Head of caudate nucleus (tissue), 42 donors: ENCODE measurements at places on chromosomes 3 and 15.

DNA sequence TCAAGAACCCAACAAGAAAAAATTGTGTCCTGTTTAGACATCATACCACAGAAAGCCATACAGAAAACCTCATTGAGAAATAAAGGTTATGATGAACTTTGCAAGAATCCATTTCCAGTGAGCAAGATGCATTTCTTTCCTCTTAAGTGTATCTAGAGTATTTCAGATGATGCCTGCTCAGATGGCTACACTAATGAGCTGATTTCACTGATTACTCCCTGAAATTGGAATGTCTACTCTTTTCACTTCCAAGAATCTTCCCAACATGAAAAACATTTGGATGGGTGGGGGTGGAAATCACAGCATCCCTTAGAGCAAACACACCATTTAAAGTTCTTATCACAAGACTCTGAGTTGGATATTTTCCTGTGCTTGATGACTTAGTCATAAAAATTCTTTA lies 41.4 kb upstream of the IL12A start:
- no peak for DNase-seq

DNA sequence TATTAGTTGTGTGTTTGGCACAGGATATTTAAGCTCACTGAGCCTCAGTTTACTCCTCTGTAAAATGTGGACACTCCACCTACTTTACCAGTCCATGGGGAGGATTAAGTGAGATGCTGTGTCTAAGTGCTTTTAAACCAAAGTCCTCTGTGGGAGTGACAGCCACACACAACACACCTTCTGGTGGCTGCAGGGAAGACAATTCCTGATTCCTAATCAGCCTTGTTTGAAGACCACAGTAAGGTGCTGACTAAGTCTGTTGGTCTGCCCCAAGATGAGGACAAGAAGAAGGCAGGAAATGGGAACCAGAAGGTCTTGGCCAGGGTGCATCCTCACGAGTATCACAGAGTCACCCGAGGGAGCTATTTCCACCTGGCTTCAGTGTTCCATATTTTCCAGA lies 52.3 kb downstream of the EPHB1 start:
- no peak for DNase-seq

DNA sequence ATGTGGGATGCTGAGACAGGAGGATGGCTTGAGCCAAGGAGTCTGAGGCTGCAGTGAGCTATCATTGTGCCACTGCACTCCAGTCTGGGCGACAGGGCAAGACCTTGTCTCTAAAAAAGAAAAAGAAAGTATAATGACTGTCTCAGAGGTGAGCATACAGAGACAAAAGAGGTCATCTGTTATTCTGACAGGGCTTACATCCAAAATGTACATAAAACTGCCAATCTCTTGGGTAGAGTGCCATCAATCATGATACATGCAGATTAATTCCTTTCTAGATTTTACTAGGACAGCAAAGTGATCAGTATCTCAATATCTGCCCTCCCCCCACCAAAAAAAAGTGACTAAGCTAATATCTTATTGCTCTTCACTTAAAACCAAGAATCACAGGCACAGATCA lies 41.0 kb downstream of the RFX7 start:
- no peak for DNase-seq

DNA sequence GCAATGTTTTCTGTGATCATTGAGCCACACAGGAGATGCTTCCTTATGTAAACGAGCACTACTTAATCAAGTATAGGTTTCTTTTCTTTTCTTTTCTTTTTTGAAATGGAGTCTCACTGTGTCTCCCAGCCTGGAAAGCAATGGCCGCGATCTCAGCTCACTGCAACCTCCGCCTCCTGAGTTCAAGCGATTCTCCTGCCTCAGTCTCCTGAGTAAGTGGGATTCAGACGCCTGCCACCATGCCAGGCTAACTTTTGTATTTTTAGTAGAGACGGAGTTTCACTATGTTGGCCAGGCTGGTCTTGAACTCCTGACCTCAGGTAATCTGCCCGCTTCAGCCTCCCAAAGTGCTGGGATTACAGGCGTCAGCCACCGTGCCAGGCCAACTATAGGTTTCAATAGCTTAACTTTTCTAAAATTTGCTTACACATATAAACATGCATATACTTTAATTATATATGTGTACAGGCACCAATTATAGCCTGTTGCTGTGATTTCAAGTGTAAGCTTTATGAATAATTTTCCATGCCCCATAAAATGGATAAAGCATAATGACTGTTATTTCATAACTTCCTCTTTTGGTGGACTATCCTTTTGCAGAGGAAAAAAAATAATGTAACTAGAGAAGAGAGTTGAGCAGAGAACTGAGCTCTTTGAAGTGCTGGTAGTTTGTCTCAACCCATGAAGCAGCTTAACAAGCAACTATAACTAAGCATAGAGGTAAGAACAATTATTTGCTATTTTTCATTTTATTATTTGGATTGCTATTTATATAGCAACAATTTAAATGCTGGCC lies 24.8 kb upstream of the MBNL1 start:
- no peak for DNase-seq

- DNase-seq, result no peak
Measured at GRCh38 chr3:155391551-155391958, 98.1 kb upstream of the STRIT1 start.

- DNase-seq, result peak; percentile 93
Measured at GRCh38 chr3:141231101-141231951, at the start of gene PXYLP1. PXYLP1 (plus strand) TSS chr3:141231825; CDS start chr3:141260176, 28,351 bp downstream.

GRCh38 chr15:67479781-67480505 lies 41.0 kb upstream of the C15orf61 start:
- DNase-seq, result no peak

DNA sequence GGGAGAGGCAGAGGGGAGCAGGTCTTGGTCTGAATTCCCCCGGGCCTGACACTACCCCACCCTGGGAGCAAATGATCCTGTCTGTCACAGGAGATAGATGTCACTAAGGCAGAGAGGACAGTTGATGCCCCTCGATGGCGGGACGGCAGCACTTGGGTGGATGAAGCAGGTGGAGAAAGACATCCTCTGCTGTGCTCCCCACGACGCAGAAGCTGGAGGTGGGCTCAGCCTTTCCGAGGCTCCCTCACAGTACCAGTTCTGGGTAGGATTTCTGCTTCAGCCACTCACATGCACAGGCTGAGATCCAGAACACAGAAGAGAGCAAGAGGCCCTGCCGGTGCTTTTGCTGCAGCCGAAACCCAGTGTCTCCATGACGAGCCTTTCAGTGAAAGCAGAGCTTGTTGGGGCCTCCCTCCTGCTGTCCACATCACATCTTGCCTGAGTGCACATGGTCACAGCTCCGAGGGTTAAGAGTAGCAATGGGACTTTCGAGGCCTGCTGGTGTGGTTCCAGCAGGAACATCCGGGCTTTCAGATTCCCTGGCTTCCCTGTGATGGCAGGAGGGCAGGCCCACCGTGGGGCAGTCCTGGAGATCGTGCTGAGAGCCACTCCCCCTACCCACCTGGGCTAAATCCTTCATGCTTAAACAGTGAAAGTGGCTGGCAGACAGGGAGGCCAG lies 107.3 kb upstream of the PRR20G start:
- DNase-seq, result no peak

GRCh38 chr3:28645149-28645548 lies 296.5 kb upstream of the AZI2 start:
- DNase-seq, result no peak

GRCh38 chr3:60189304-60189703 lies 1061.9 kb downstream of the FHIT start:
- DNase-seq, result no peak

GRCh38 chr3:136728918-136729317 lies 23.3 kb downstream of the STAG1 start:
- no peak for DNase-seq

DNA sequence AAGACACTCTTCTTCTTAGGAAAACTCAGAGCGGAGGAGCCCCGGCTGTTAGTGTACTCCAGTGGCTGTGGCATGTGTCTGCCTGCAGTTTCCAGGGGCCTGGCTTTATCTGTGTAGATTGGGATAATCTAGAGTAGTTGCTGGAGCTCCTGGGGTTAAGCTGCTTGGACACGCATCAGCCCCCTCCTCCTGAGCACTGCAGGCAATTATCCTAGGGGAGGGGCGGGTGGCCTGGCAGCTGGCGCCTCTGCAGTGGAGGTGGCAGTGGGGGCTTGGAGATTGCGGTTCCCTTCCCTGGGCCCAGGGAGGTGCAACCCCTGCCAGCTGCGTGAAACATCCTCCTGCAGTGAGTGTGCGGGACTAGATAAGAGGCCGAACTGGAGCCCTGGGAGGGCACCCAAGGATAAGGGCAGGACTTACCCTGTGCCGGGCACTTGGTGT lies 68.2 kb downstream of the EFCAB12 start:
- no peak for DNase-seq

DNA sequence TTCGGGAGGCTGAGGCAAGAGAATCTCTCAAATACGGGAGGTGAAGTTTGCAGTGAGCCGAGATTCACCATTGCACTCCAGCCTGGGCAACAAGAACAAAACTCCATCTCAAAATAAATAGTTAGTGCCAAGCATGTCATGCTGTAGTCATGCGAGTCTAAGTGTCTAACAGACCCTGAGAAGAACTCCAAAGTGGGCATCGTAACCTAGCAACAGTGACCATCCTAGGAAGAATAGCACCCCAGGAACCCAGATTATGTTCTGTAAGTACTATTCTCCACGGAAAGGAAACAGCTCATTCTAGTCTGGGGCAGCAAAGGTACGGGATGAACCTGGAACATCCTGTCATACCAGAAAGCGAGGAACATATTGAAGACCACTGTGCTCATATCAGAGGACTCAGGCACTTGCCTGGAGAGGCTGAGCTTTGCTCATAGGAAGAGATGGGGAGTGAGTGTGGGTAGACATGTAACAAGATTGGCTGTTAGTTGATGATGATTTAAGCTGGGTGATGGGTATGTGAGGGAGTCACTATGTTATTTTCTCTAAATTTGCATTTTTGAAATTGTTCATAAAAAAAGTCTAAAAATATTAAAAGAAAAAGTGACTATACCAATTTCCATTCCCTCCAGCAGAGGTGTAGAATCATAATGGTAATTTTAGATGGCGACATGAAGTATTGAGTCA lies 31.7 kb downstream of the BCL2L10 start:
- no peak for DNase-seq

DNA sequence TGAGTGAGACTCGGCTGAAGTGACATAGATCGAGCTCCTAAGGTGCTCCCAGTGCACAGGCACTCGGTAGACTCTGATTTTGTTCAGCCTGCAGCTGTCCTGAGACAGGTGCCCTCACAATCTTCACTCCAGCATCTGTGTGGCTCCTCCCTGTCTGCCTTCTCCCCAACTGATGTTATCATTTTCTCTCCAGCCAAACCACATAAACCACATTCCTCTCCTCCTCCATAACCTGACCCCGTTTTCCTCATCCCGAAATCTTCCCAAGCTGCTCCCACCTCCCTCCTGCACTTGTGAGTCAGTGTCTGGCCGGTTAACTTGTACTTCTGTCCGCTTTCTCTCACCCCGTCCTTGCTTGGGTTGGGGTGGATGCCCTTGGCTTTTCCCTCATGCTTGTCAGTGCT lies 93.3 kb upstream of the HACD2 start:
- no peak for DNase-seq

DNA sequence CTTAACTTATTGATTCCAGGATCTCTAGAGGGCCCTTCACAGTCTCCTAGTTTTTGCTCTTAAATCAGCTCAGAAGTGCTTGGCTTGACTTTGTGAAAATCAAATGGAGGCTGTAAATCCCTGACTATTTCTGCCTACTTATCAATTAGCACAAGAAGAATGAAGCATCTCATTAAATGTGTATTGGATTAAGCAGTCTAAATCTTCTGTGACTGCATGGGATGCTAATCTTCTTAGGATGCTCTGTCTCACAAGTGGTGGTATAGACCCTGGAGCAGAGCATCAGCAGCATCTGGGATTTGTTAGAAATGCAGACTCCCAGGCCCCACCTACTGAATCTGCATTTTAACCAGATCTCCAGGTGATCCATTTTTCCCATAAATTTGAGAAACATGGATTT lies 488.7 kb downstream of the AGBL1 start:
- DNase-seq, result no peak

GRCh38 chr15:47959617-47960413 lies 161.0 kb upstream of the SLC24A5 start:
- DNase-seq, result no peak

- no peak for DNase-seq
Measured at GRCh38 chr3:184145111-184145524, 10.0 kb downstream of the EIF2B5 start.

DNA sequence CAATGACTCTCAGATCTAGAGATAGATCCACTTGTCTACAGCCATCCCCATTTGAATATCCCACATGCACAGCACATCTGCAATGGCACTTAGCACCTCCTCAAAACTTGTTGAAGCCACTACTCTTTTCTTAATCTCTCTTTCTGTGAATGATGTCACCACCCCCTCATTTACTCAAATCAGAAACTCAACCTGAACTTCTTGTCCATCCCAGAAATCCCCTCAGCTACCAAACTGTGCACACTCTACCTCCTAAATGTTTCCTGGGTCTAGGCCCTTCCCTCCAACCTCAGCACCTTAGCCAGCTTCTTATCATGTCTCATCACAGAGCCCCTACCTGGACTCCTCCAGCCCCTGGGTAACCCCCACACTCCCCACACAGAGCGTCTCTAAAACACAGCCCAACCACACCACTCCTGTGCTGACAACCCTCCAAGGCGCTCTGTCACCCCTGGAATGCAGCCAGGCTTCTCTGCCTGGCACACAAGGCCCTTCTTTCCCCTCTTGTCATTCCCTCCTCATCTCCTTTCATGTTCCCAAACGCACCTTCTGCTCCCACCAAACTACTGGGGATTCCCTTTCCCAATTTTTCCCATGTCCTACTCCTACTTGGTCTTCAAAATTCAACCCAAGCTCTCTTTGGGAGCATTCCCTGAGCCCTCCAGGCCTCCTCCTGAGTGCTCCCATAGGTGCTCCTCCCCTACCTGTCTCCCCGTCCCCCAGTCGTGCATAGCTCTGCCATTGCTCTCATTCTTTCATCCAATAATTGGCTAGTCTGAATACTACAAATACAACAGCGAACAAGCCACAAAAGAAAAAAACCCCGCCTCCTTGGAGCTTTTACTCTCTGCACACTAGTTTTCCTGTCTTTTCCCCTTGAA lies 39.8 kb upstream of the ZBTB38 start:
- no peak for DNase-seq
